ENCODE measurements at places on chromosomes 3 and 15.

DNA sequence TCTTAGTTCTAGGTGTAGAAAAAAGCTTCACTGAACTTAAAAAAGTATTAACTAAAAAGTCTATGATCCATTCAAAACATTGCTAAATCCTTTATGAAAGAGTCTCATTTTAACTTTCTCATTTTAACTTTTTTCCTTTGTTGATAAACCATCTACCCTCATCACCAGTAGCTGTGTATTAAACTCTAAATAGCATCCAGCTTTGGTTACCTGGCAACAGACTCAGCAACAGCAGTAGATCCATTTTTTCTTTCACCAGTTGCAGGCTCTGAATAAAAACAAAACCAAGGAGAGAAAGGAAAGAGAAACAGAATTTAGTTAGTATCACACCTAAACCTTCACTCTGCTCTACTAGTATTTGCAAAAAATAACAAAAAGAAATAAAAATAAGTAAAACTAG is 51.6 kb downstream of the TP53BP1 start:
- no peak for DNase-seq

DNA sequence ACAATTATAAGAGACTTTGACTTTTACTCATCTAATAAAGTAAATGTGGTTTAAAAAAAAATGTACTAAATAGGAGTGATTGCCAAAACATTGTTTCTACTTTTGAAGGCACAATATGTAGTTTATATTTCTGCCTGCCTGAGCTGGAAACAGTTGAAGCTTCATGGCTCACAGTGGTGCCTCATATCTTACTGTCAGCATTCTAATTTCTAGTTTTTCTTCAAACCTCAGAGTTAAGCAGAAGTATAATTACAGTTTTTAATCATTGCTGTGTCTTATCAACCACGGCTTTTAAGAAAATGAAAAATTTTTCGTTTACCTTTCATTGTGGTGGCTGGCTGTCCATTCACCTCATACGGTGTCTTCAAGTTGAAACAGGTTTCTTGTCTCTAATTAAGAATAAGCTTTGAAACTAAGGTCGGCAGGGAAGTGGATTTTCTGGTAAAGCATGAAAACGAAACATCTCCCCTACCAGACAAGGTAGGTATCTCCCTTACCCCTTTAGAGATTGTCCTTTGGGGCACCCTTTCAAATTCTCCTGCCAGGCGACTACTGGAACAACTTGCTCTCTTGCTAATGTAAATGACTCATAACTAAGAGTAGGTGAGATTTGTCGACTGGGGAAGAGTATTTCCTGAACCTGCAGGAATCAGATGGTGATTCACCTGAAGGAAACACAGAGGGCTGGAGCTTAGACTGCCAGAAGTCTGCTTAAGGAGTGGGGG is at the start of gene GPR87:
TSS of gene GPR87 (minus strand) at position 554 of the 725 bp plus-strand sequence. CDS start 16,720 bp downstream, outside the sequence.
- DNase-seq, result no peak

DNA sequence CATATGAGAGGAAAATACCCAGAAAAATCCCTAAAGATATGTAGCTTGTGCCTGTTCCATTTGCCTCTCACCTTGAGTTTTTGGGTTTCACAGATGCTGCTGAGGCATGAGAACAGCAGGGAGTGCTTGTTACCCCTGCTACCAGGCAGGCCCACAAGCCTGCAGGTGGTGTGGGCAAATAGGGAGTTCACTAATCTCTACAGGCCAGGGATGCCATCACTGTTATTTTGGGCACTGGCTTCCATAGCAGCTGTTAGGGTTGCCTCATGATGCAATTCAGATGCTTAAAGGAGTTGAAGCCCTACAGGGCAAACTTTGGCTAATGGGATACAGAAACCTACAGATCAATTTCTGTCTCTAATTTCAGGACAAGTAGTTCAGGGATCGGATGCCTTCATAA is 873.5 kb downstream of the OTOL1 start:
- no peak for DNase-seq

GRCh38 chr3:146142757-146143156 is 18.2 kb downstream of the PLOD2 start:
- no peak for DNase-seq

DNA sequence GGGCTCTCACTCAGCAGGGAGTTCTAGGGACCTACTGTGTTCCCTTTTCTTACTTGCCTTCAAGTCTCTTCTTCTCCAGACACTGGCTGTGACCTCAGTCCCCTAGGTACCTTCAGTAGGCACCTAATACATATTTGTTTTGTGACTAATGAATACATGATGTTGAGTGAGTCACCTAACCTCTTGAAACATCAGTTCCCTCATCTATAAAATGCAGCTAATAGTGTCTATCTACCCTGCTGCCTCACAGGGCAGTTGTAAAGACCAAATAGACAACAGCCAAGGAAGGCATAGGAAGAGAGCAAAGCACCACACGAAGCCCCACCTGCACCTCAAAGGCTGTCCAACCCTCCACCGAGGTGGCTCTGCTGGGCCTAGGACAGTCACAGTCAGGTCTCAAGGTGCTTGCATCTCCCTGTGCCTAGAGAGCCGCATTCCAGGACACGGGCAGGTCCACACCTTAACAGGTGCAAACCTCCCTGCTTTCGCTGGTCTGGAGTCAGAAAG is 29.1 kb downstream of the DAPK2 start:
- DNase-seq, result no peak

GRCh38 chr3:76753599-76753998 is 286.3 kb upstream of the ROBO2 start:
- no peak for DNase-seq

GRCh38 chr15:62348118-62348517 is 183.0 kb upstream of the C2CD4B start:
- DNase-seq, result no peak

GRCh38 chr15:95160316-95160715 is 929.0 kb downstream of the MCTP2 start:
- no peak for DNase-seq

GRCh38 chr3:154496540-154496939 is 66.5 kb upstream of the GPR149 start:
- no peak for DNase-seq

GRCh38 chr3:113166719-113167492 is 44.5 kb upstream of the BOC start:
- DNase-seq, result no peak

GRCh38 chr3:133127381-133127780 is 89.2 kb downstream of the TMEM108 start:
- no peak for DNase-seq

DNA sequence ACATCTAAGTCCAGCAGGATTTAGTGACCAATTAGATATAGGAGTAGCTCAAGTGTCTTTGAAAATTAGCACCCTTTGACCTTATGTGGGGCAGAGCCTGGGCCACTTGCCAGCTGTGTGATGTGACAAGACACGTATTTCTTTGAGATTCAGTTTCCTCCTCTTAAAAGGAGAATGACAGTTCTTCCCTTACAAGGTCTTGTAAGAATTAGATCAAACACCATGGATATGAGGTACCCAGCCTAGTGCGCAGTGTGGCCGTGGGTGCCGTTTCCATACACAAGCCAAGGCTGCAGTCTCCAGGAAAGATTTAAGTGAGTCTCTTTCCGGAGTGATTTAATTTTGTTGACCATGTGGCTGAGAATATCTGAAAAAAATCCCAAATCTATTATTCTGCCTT is 46.3 kb downstream of the ARHGAP31 start:
- DNase-seq, result no peak

- DNase-seq, result no peak
Observed at GRCh38 chr15:70401709-70402108, 304.0 kb upstream of the TLE3 start.

- no peak for DNase-seq
Observed at GRCh38 chr15:73850228-73850627, 23.1 kb upstream of the TBC1D21 start.

DNA sequence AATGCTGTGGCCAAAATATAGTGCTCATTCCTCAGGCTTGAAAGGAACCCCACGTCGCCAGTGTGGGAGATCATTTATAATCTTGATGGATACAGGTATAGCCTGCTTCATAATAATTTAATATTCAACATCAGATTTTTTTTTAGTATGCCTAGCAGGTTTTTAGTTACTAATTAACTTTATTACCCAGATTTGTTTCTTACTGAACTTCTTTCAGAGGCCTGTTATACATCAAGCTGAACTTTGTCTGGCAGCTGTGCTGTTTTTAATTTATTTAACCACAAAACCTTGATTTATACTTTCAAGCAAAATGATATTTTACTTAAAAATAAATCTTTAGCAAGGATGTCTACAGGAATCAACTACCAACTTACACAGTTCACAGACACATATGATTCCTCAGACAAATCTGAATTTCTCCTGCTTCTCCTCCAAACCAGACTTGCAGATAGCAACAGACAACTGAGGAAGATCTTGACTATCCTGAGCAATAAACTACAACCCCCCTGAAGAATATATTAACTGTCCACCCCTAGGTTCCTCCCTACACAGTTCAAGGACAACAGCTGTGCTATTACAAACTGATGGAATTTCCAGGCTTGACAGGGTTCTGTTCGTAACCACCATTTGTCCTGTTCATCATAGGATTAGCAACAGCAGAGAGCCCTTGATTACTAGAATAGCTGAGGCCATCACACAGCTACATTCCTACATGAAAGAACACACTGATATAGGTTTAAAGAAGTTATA is 610 bp downstream of the MAP4 start:
- DNase-seq, result no peak

GRCh38 chr3:153595186-153595815 is 433.3 kb downstream of the RAP2B start:
- DNase-seq, result no peak

- DNase-seq, result no peak
Observed at GRCh38 chr3:148816427-148816826, 11.2 kb upstream of the CPB1 start.

DNA sequence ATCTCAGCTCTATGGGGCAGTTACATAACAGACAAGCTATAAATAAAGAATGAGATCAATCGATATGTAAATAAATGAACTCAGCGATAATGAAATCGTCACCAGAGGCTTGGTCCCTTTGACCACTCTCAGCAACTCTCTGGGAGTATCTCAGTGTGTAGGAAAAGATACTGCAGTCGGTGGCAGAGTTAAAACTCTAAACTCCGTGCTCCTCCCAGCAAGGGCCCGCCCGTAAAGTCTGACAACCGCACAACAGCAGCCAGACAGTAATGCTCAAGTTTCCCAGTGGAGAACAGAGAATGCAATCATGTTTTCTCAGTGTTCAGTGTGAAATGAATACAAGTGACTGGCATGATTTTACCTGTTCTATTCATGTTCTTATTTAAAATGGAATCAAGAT is 28.3 kb upstream of the IGF1R start:
- DNase-seq, result no peak

DNA sequence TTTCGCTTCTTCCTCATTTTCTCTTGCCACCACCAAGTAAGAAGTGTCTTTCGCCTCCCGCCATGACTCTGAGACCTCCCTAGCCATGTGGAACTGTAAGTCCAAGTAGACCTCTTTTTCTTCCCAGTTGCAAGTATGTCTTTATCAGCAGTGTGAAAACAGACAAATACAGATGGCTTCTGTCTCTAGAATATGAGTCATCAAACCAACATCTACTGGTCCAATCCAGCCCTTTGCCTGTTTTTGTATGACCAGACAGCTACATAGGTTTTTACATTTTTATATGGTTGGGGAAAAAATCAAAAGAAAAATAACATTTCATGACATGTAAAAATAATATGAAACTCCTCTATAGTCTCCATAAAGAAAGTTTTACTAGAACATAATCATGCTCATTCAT is 118.7 kb upstream of the PTPRG start:
- no peak for DNase-seq

DNA sequence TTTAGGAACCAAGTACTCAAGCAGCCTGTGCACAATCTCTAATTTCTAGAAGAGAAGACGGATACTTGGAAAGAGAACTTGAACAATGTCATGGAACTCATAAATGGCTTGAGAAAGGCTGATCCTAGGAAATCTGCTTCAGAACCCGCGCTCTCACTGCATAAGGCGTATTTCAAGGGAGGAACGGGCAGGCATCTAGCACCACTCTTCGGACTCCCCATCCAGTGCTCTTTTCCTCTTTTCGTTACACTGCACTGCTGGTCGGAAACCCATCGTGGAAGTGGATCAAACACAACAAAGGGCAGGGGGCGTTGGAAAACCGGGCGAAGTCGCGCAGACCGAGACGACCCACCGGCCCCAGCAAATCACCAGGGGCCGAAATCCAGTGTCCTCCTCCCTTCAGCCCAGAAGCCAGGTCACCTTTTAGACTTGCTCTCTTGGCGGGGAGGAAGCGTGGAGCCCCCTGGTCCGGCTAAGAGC is 539 bp upstream of the TLNRD1 start:
- no peak for DNase-seq

All from NCI-H2227 treated with DMSO at 0.1 percent for 48 hours (cell line).